ENCODE measurements at places on chromosomes 4 and X.

DNA sequence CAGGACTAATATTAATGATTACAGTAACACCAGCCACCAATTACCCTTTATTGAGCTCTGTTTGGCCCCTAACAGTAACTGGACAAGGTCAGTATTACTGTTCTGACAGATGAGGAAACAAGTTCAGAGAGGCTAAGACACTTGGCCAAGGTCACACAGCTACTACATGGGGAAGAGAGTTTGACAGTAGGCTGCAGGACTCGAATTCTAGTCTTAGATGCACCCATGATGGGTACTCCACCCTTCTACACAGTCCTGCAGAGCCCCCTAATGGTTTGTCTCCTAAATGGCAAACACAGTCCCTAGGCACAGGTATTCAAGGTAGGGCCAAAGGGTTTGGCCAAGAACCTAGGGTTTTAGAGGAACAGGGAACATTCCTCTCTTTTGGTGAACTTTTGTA is 93.9 kb downstream of the NSUN7 start:
- DNase-seq = no peak

GRCh38 chrX:9324676-9325075 is 140.2 kb upstream of the TBL1X start:
- no peak for DNase-seq

DNA sequence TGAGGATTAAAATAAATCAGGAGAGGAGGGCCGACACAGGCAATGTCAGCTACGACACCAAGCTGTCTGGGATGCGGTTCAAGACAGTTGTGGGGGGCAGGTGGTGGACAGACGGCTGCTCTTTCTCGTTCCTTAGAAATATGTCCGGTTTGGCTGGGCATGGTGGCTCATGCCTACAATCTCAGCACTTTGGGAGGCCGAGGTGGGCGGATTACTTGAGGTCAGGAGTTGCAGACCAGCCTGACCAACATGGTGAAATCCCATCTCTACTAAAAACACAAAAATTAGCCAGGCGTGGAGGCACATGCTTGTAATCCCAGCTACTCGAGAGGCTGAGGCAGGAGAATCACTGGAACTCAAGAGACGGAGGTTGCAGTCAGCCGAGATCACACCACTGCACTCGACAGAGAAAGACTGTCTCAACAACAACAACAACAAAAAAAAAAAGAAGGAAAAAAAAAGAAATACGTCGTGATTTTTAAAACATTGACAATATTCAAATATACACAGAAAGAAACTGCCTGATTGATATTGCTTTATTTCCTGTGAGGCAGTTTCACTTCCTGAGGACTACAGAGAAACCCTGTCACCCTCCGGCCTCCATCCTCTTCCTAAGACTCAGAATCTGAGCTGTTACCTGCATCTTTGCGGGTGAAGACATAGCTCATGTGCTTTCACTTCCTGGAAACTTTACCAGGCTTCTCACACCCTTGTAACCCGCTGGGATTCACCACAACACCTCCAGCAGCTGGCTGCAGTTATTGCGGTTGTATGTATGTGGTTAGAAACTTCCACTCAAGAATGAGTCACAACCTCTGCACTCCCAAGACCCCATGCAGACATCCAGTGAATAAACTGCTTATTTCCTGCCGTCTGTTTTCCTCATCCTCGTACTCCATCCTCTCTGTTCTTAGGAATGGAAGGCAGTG is 63.8 kb upstream of the STS start:
- no peak for DNase-seq

- DNase-seq = no peak
Measured at GRCh38 chrX:44155126-44155525, 181.9 kb upstream of the NDP start.

GRCh38 chrX:153063315-153063714 is 7.0 kb downstream of the PNMA3 start:
- no peak for DNase-seq

GRCh38 chr4:42843694-42844093 is 48.8 kb upstream of the GRXCR1 start:
- DNase-seq = no peak

DNA sequence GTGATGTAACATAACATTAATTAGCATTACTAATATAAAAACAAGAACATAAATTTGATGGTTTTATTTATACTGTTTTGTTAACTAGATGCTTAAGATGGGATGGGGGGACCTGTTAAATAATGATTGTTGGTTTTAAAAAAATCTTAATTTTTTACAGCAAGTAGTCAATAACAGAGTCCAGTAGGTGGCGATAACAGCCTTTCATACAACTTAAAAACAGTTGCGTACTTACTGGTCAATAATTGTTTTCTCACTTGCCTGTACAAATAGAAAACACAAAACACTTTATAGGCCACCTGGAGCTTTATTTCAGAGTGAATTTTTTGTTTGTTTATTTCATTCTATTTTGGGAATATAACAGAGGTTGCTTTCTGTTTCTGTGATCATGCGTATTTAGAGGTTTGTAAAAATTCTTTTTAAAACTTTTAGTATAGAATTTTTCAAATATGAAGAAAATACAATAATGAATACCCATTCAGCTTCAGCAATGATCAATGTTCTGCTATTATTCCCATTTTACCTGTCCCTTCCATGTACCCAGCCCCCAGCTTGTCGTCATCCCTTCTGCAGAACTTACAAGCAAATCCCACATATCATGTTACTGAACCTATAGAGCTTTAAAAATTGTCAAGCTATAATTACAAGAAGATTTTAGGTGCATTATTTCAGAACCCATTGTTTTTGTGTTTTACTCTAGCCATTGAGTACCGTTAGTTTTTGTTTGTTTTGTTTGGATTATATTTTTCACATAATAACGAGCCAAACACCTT is 97.1 kb downstream of the MRPL1 start:
- DNase-seq = no peak

DNA sequence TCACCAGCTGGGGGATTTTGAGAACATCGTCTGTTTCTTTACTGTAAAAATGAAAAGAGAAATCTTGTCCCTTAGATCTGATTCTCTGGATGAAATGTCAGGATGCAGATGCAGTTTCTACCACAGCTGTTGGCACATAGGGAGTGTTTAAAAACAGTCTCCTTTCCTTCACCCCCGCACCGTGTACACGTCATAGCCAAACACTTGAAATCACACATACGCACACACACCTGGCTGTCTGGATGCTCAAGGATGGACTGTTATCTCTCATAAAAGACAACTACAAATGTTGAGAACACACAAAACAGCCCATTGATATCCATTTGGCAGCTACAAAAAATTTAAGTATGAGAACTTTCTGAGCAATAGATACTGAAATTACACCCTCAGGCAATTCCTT is 275.8 kb upstream of the CLNK start:
- no peak for DNase-seq

GRCh38 chrX:133440081-133440796 is 24.9 kb upstream of the GPC4 start:
- DNase-seq = no peak

GRCh38 chr4:132709056-132709455 is 440.0 kb upstream of the PCDH10 start:
- DNase-seq = no peak

DNA sequence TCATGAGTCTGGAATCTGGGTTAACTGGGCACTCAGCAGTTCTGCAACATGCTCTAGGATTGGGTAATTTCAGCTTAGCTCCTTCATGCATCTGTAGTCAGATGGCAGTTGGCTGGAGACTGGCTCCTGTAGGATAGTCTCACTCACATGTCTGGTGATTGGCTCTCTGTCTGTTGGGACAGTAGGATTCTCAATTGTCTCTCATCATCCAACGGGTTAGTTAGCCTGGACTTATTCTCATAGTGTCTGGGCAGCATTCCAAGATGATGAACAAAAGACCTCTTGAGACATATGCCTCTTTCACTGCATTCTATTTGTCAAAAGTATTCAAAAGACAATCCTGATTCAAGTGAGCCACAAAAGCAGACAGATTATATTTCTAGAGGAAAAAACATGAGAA is 795.6 kb upstream of the GALNTL6 start:
- no peak for DNase-seq

DNA sequence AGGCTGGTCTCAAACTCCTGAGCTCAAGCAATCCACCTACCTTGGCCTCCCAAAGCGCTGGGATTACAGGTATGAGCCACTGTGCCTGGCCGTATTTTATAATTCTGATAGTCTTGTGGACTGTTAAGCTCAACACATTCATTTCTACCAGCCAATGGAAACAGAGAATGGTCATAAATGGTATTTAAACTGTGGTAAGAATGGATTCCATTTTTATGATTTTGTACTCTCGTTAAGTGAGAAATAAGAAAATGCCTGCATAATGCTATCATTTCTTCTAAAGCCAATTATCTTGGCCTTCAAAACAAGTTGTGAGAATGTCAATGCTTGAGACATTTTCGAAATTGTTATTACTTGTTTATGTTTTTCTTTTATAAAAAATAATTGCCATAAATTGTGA is 321.0 kb downstream of the IL15 start:
- no peak for DNase-seq

GRCh38 chrX:23981222-23981621 is 45.8 kb downstream of the KLHL15 start:
- DNase-seq = no peak

GRCh38 chrX:40418813-40419195 is 162.0 kb upstream of the ATP6AP2 start:
- no peak for DNase-seq

DNA sequence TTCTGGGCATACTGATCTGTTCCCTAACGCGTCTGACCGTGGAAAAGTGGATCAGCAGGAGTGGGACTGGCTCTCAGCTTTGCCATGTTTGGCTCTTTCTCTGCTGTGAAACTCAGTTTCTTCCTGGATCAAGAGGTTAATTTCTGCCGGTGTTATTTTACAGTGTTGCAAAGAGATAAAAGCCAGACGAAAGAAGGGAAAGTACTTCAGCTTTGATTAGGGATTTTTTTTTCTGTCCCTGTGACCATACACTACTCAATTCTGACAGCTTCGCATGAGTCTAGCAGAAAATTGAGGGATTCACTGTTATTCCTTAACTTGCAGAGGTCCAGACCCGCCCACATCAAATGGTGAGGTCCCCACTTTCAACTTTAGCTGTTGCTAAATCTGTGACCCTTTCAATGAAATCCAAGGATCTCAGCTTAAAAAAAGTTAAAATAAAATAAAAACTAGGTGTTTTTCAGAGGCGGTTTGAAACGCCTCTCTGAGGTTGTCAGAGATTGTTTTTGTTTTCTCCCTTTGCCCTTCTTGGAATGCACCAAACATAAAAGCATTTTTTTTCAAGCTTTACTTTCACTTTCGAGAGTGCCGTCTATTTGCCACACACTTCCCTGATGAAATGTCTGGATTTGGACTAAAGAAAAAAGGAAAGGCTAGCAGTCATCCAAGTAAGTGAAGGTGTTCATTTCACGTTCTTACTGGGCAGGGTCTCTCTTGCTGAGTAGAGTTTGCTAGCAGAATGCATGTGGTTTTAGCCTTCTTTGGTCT is at the start of gene TLR3:
Gene TLR3, plus strand, starts transcription at position 576 of the 768 bp plus-strand sequence. CDS start 7,464 bp downstream, outside the sequence.
- DNase-seq = no peak

DNA sequence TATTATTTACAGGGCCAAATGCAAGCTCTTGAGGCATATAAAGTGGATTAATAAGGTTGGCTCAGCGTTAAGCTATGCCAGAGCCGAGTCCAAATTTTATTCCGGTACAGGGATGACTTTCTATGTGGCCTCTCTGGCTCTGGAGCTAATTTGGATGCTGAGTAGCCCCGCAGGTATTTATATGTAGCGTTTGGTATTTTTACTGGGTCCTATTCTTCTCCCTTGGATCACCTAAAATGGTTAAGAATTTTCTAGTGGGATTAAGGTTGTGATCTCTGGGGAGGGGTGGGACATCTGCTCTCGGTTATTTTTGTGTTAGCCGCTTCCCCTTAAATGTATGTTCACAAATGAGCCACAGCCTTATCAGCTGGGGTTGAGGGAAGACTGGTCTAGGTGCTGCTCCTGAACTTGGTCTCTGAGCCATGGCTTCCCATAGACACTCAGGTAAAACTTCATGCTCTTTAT is 49.4 kb downstream of the FHL1 start:
- DNase-seq = no peak

GRCh38 chr4:288891-289290 is 16.4 kb downstream of the ZNF732 start:
- no peak for DNase-seq

DNA sequence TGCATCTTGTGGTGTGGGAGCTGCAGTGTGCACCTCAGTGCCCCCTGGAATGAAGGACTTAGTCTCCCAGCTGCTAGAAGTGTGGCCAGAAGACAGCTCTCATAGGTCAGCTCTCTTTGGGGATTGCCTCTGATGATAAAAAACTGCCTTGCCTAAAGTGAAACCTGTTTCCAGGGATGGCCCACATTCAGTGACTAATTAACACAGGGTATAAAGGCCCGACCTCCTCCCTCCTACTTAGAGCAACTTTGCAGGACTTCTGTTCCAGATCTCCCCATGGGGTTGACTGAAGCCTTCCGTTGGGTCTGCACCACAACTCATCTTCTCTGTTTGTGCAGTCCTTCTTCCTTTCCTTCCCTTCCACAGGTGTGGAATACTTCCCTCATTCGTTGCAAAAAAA is 53.2 kb downstream of the SPINK2 start:
- DNase-seq = no peak

- DNase-seq = no peak
Measured at GRCh38 chr4:70858454-70858853, 18.8 kb upstream of the GRSF1 start.

- no peak for DNase-seq
Measured at GRCh38 chrX:15761564-15762191, 23.6 kb downstream of the CA5B start.

GRCh38 chr4:38749336-38749735 is 33.5 kb downstream of the TLR10 start:
- no peak for DNase-seq

- no peak for DNase-seq
Measured at GRCh38 chr4:98275145-98275544, 14.0 kb downstream of the RAP1GDS1 start.

GRCh38 chrX:154648931-154649330 is 4.4 kb downstream of the CTAG2 start:
- DNase-seq = no peak

GRCh38 chr4:126273746-126274145 is 959.0 kb downstream of the FAT4 start:
- no peak for DNase-seq

DNA sequence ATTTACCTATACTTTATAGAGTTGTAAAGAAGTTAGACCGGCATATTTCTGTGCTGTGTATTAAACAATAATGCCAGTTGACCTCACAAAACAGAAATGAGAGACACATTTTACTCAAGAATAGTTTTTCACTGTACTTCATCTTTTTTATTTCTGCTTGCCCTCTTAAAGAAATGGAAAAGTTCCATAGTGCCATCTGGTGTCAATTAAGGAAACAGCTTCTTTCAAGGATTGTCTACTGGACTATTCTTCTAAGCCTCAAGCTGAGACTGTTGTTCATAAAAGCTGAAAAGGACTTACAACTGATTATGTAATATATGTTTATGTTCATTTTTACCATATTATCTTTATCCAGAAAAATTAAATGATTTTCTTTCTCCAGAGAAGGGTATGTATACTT is 1523.7 kb downstream of the ARAP2 start:
- no peak for DNase-seq

DNA sequence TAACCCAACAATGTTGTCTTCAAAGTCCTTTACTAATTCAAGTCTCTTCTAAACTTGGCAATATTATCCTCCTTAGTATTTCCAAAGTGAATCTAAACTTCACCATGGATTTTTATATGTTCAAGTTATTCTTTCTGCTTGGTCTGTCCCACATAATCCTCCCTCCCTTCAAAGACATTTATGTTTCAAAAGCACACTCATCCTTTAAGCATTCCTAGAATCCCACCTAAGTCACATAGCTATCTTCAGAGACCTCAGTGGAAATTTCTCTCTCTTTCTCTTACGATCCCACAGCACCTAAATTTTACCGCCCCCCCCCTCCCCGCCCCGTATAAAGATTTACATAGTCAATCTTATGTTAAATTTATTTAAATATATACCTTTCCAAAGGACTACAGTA is 314.9 kb upstream of the GRIA3 start:
- DNase-seq = no peak

Data from stimulated activated CD4-positive, alpha-beta T cell treated with anti-CD3 and anti-CD28 coated beads, Interleukin-1b, Interleukin-23, amount 100 ng/mL, for 1 hour (primary cell).